CD4-positive, alpha-beta memory T cell (primary cell): ENCODE measurements at places on chromosomes 4 and X. TPM values are rescaled to one million over a fixed set of nuclear protein-coding genes. Genes with fewer than 3 reads are reported as not detected.

SOX3 gene
- not detected for total RNA-seq

S100P gene
- total RNA-seq = 2.1 TPM

TNIP3 gene
- total RNA-seq = 0.38 TPM

BCOR gene
- 47.1 TPM for total RNA-seq

PRRG3 gene
- not detected for total RNA-seq

HPSE gene
- 8.9 TPM for total RNA-seq

UGT2B15 gene
- total RNA-seq = not detected

RAB39B gene
- 16.5 TPM for total RNA-seq

DNA sequence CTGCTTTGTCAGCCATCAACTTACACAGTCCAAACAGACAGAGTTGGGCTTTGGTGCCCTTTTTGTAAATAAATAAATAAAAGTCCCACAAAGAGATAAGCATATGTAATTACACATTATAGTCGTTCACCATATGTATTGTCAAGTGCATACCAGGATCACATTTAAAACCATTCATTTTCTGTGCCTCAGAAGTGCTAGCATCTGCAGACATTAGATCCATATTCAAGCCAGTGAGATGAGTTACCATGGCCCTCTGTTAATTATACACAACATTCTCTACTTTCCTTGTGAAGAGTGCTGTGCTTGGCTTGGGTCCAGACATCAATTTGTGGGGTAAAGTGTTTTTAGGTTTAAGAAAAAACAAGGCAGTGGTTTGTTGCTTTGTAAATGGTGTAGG is 76.8 kb downstream of the ENOX2 start:
- DNase-seq = no peak

- no peak for DNase-seq
Observed at GRCh38 chr4:110357521-110357920, 118.4 kb upstream of the ENPEP start.

- DNase-seq = no peak
Observed at GRCh38 chr4:123777373-123777772, 380.8 kb downstream of the SPRY1 start.

DNA sequence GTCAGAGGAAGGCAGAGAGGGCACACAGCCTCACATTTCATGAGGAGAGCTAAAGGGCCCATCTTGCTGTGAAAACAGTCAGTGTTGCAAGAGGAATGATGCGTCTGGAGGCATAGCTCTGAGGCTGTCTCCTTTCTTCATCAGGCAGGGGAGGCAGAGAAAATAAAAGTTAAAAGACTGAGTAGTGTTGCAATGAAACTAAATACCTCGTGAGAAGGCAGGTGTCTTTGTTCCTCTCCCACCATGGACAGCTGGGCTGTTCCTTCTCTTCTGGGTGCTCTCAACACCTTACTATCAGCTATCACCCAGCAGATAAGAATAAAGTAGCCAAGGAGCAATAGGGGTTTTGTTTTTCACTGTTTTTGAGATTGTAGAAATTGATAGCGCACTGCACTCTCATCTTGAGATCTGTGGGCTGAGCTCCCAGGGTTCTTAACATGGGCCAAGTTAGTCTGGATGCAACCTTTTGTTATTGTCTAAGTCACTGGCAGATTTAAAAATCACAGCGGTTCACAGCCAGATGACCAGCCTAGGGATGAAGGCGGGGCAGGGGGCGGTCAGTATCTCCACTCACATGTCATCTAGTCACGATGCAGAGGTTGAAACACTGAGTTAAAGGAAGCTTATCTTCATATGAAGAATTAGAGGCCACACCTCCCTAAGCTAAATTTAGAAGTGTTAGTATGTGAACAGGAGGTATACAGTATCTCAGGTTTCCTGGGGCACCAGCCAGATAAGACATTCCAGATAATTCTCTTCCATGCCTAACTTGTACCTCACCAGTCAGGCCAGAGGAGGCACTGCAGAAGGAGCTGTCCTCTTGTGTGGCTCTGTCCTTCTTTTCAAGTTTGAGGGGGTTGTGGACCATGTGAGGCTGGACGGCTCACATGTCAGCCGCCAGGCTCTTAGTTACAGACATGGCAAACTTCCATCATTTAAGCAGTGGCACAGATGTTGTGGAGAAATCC is 36.9 kb downstream of the PARM1 start:
- DNase-seq = no peak

DNA sequence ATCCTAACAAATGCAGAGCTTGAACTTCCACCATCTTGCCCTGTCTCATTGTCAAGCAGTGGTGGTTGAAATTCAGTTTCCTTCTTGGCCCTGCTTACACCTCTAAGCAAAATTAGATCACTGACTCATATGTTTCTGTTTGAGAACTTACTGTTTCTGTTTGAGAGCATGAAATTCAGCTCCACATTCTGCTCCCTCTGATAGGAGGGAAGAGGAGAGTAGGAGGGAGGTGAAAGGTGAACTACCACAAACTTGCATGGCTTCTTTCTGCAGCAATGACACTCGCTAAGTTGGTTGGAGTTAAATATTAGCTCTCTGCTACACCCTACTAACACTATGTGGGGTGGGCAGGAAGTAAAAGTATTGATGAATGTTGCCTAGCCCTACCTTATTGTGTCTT is 117.8 kb upstream of the EDA2R start:
- no peak for DNase-seq

- DNase-seq = no peak
Observed at GRCh38 chr4:62490635-62491034, 1290.5 kb downstream of the ADGRL3 start.

- DNase-seq = no peak
Observed at GRCh38 chr4:109389369-109390114, 44.1 kb upstream of the SEC24B start.

DNA sequence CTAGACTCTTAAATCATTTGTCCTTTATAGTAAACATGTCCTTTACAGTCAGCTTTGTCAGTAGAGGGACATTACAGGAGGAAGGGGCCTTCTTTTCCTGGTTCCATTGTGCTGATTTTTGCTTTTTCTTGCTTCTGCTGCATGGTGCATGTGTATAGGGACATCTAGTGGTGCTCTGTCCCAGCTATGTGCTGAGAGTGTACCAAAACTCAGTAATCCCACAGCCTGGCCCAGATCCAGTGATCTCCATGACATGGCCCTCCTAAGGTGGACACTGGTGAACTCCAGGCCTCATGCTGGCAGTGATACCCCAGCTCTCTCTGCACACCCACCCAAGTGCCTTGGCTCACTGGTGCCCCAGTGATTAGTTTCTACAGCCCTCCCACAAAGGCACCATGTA is 45.2 kb downstream of the MAGEB17 start:
- no peak for DNase-seq

GRCh38 chr4:8283631-8284121 is 14.1 kb downstream of the HTRA3 start:
- no peak for DNase-seq

DNA sequence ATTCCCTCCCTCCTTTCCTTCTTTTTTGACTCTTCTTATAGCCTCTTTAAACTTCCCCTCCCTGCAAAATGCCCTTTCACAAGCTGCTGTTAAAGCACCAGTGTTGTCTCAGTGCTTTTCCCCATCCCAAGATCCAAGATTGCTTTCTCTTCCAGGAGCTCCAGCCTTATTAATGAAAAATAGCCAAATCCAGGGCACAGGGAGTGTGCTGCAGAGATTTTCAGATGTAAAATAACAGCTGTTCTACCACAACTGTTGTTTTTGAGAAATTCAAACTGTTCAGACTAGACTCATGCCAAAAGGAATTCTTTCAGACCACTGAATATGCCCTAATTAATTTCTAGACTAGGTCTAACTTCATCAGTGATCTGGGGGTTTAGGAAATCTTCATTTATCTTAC is 47.0 kb upstream of the GPC3 start:
- DNase-seq = no peak

DNA sequence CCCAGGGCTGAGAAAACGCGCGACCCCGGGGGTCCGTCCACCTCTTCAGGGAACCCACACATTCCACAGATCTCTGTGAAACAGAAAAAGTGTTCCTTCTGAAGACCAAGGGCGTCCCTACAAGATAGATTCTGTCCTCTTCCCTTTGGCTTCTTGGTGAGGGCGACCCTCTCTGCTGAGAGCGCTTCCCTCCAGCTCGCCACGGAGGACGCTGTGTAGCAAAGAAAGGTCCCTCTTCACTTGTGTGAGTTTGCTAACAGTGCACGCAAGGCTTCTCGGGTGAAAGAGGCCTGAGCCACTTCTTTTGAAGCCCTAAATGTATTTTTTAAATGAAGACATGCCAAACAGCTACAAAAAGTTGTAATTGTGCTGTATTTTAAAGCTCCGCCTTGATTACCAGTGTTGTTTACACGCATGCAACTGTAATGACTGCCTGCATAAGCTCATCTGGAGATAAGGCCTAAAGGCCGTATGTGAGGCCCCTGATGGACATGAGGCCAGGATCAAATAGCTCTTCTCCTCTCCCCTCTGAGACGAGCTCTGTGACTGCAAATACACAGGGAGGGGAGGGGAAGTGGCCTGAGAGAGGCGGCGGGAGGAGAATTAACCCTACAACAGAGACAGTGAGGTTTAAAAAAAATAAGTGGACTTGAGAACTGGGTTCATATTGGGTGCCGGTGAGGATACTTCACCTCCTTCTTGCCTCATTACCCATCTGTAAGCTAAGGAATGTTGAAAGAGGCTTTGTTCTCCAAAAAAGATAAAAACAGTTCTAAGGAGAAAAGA is 95.5 kb downstream of the SOWAHB start:
- DNase-seq = no peak

DNA sequence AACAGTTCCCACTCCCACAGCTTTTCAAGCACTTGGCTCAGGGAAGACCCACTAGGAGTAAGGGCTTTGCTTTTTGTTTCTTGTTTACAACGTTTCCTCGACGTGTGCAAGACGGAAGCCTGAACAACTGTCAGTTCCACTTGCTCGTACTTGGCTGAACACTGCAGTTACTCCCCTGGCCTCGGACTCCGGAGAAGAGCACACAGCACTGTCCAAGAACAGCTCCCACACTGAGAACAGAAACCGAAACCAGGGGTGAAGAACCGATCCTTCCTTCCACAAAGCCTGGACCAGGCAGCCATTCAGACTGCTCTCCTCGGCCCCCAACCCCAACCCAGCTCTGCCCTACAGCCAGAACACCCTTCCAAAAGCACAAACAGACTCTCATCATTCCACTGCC is 25.5 kb downstream of the IRF2 start:
- DNase-seq = no peak

GRCh38 chrX:153999359-154000037 is 20.2 kb downstream of the IRAK1 start:
- no peak for DNase-seq

DNA sequence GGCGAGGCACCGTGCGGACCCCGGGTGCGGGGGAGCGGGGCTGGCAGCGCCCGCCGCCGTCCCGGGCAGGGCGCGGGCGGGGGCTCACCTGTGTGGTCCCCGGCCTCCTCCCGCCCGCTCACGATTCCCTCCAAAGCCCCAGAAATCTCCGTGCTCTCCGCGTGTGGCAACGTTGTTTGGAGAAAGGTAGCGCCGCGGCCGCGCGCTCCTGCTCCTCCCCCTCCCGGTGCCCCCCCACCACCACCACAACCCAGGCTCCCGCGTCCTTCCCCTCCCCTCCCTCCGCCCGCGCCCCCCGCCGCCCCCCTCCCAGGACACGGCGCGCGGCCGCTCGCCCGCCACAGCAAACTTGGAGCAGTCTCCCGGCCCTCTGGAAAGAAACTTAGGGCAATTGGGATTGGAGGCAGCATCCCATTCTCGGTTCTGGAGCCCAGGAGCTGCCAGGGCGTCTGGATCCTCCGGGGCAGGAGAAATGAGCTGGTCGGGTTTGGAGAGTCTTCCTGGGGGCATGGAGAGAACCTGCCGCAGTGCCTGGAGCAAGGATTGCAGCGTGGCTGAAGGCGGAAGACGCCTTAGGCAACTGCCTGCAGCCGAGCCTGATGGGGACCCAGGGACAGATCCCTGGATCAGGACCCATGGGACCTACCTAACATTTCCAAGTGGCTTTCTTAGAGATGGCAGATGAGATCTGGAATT is 855 bp downstream of the KLF3 start:
- DNase-seq = no peak

DNA sequence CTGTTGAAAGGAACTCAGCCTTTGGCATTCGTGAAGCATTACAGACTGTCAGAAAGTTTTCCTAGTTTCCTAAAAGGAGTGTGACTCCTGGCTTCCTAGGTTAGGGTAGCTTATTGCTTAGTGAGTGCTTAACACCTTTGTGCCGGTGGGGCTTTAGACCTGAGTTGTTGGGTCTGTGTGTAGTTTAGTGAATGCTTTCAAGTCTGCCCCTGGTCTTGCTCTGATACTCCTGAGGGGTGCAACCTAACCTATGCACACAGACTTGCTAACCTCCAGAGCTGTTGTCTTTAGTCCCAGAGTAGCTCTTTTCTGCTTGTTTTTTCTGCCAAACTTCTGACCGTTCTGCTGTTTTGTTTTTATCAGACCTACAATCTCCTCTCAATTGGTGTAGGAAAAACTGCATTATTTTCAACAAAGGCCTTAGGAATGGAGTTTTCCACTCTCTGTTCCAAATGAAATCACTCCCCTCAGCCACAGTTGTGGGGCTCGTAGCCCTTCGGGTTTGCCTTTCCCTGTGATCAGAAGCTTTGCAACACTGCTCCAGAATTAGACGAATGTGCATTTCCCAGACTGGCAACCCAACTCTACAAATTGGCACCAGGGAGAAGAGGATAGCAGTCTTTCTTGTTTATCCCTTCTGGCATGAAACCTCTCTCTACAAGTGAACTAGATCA is 1399.1 kb upstream of the PCDH7 start:
- no peak for DNase-seq

GRCh38 chr4:96766359-96766758 is 926.5 kb downstream of the PDHA2 start:
- DNase-seq = no peak

GRCh38 chrX:131861088-131861787 is 161.9 kb upstream of the STK26 start:
- no peak for DNase-seq

DNA sequence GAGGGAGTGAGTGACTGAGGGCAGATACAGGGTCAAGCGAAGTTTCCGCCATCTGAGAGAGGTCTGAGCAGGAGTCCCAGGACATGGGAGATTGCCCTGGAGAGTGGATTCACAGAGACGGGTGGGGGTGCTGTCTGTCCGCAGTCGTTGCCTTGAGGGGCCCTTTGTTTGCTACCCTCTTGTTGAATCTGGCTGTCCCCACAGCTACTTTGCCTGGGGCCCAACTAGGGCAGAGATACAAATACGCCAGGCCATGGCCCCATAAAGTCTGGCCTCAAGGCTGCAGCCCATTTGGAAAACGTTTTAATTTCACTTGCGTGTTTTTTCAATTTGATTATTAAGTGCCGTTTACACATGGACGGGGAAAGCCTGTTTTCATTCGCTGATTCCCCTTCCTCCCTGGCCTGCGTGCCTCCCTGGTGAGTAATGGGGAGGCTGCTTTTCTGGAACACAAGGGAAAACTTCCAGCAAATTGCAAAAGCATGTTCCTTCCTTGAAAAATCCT is 134.4 kb downstream of the SMIM20 start:
- DNase-seq = no peak

- DNase-seq = no peak
Observed at GRCh38 chr4:88477229-88477860, 20.4 kb downstream of the HERC5 start.
